ENCODE measurements at places on chromosomes 5 and 9. TPM values are rescaled to one million over a fixed set of nuclear protein-coding genes. Genes with fewer than 3 reads are reported as not detected.

Gene KIF27
- polyA plus RNA-seq: 5.7 TPM

Gene UNC5A
- polyA plus RNA-seq: not detected

Gene SOHLH1
- polyA plus RNA-seq: 1.4 TPM

Gene KLF4
- 2.0 TPM for polyA plus RNA-seq

Gene SMIM33
- not detected for polyA plus RNA-seq

Gene GBGT1
- polyA plus RNA-seq: 2.3 TPM

Gene ADAMTSL1
- 2.9 TPM for polyA plus RNA-seq

Gene COL27A1
- polyA plus RNA-seq: 1.8 TPM

Gene IGFBPL1
- 1.3 TPM for polyA plus RNA-seq

Gene ANKDD1B
- polyA plus RNA-seq: not detected

Gene ZNF782
- polyA plus RNA-seq: 4.6 TPM

Gene MORN5
- 2.7 TPM for polyA plus RNA-seq

Gene SELENOP
- polyA plus RNA-seq: 30.3 TPM

Gene GPX3
- 2.3 TPM for polyA plus RNA-seq

Gene PCDHA13
- 31.9 TPM for polyA plus RNA-seq

Gene QRFP
- polyA plus RNA-seq: not detected

Gene EQTN
- 15.1 TPM for polyA plus RNA-seq

Measured in Purkinje cell (primary cell).